ENCODE measurements at places on chromosomes 12 and 14.

GRCh38 chr12:85866986-85867776 is 6.9 kb upstream of the NTS start:
- DNase-seq = no peak

GRCh38 chr12:108856170-108856427 is 1.3 kb downstream of the SSH1 start:
- DNase-seq = no peak

GRCh38 chr12:9597365-9597764 is 10.4 kb downstream of the KLRB1 start:
- DNase-seq = no peak

GRCh38 chr12:21502164-21502496 is 541 bp downstream of the GOLT1B start:
- DNase-seq = no peak

DNA sequence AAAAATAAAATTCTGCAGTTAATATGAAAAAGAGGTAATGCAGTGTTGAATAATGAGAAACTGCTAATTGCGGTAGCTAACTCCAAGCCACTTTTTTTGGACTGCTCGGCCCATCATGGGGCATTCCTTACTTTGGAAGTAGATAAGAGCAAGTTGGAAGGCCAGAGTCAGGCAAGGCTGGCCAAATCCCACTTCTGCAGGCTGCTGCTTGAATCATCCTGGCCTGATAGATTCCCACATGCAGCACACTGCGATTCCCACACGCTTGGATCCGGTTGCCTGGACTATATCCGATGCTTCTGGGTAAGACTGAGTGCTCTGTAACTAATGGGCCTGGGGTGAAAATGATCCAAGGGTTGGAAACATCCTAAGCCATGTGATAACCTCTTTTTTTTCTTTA is 10.6 kb downstream of the EIF2B2 start:
- no peak for DNase-seq

- DNase-seq = no peak
Measured at GRCh38 chr14:99514552-99515300, 33.5 kb downstream of the CCNK start.

All from H1 (cell line).